Stimulated activated CD8-positive, alpha-beta memory T cell treated with anti-CD3 and anti-CD28 coated beads, Interleukin-2, amount 100 ng/mL, for 1 hour (primary cell): ENCODE measurements at places on chromosomes 5 and 9.

- DNase-seq, result no peak
These were observed 213.6 kb upstream of the FTMT start for GRCh38 chr5:121638126-121638525.

DNA sequence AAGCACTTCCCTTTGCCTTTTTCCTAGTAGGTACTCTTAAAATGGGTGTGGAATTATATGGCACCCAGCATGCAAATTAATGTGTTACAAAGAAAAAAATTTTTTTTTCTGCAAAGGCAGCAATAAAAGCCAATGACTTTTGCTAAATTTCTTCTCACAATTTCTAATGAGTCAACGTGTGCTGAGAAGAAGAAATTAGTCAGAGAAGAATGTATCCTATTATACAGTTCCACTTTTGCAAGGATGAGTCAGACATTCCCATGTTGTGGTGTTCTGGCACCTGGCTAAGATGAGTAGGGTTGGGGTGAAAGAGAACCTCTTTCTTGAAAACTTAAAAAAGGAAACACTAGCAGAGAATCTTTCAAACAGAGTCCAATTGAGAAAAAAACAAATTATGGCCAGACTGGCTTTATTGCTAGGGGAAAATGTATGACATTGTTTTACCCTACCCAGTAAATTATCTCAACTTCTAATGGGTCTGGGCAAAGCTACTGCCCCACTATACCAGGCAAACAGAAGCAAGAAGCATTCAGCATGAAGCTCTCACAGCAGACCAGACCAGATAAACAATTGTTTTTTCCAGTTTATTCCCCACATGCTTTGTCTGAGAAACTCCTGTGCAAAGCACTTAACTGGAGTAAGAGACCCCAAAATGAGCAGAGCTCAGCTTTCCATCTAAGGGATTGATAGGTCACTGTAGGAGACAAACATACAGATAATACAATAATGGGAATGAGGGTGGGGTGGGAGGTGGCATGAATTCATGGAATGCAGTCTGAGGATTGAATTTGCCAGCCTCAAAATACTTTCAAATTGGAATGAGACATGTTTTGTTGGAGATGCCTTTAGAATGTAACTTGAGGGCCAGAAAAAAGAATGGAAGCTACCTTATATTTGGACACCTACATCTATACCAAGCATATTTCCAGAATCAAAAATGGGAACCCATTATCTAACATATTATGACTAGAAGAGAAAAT is 220.8 kb upstream of the RFX3 start:
- DNase-seq, result no peak

GRCh38 chr9:128550770-128551656 is 1.4 kb upstream of the SPTAN1 start:
- DNase-seq, result no peak

DNA sequence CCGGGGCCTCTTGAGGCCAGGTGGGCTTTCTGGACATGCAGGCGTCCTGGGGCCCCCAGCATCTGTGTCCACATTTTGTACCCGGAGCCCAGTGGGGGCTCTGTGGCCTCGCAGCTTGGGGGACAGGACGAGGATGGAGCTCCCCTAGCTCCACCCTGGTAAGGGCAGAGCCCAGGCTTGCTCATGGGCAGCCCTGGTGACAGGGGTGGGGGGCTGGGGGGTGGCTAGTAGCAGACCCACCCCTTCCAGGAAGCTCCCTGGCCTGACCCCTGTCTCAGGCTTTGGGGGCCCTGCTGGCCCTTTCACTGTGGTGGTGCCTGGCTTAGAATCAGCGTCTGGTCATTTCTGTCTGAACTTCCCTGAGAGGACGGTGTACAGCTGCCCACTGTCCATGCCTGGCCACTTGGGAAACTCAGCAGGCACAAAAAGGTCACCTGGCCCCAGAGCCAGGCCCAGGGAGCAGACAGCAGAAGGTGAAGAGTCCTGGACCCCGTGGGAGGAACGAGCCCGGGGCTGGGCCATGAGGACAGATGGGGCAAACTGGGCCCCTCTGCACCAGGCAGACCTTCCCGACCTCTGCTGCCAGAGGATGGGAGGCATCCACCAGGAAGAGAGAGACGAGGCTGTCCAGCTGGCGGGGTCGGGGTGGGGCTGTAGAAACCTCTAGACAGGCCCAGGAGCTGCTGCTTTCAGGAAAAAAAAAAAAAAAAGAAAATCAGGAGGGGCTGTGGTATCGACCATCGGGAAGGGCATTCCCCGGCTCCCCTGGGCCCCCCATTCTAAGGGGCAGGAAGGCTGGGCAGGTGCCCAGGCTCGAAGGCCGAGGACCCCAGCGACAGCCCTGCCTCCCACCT is 52.8 kb downstream of the EXD3 start:
- DNase-seq, result no peak

DNA sequence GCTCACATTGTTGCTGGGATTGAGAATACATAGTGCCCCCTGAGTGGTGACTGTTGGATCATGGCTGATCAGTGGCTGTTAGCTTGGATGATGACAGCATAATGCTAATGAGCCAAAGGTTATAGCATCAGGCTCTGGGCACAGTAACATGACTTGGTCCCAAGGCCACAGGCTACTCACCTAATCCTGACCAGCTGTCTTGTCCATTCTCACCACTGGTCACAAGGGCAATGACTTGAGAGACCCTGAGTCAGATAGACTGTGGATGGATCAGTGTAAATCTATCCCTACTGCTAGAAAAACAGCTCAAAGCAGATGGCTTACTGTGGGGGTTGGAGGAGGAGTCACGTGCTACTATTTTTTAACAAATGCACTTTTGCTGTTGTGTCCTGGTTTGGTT is 74.7 kb downstream of the AOPEP start:
- DNase-seq, result no peak

- no peak for DNase-seq
These were observed 3.2 kb upstream of the HSD17B3 start for GRCh38 chr9:96305171-96305570.

- no peak for DNase-seq
These were observed 82.7 kb upstream of the PANK3 start for GRCh38 chr5:168661593-168662485.

- no peak for DNase-seq
These were observed 65.0 kb downstream of the PRRT1B start for GRCh38 chr9:131610231-131610761.

GRCh38 chr5:82820188-82820587 is 257.0 kb downstream of the TMEM167A start:
- DNase-seq, result no peak

- DNase-seq, result no peak
These were observed 1.0 kb downstream of the CSNK1A1 start for GRCh38 chr5:149550268-149550583.

- DNase-seq, result no peak
These were observed 42.9 kb upstream of the FAM120AOS start for GRCh38 chr9:93496285-93496684.

DNA sequence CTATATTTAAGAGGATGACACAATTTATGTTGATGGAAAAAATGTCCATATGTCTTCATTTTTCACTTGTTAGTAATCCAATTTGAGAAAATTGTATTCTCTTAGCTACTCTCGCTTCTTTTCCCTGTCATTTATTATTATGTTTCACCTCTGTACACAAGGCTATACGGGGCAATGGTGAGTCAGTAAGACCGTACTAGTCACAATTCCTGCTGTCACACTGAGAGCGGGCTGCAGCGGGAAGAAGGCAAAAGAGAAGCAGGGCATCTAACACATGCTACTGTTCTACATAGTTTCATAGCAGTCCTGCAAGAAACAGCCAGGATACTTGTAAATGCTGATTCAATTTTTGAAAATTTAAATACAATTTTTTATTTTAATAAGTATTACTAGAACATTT is 23.3 kb upstream of the PRDM9 start:
- no peak for DNase-seq

DNA sequence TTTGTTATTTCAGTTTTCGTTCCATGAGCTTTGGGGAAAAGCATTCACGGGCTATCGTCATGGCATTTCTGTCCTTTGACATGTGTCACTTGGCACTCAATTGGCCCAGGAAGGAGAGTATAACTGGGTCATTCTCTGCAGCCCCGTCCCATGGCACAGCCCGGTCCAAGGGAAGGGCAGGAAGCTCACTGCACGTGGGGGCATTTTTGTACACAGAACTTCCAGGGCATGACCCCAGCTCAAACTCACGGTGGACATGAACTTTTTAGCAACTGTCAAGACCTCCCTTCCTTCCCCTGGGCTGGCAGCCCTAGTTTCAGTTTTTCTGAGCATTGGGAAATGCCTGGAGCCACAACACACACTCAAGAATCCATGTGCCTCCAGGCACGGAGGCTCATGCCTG is 161.6 kb upstream of the PANK3 start:
- no peak for DNase-seq

DNA sequence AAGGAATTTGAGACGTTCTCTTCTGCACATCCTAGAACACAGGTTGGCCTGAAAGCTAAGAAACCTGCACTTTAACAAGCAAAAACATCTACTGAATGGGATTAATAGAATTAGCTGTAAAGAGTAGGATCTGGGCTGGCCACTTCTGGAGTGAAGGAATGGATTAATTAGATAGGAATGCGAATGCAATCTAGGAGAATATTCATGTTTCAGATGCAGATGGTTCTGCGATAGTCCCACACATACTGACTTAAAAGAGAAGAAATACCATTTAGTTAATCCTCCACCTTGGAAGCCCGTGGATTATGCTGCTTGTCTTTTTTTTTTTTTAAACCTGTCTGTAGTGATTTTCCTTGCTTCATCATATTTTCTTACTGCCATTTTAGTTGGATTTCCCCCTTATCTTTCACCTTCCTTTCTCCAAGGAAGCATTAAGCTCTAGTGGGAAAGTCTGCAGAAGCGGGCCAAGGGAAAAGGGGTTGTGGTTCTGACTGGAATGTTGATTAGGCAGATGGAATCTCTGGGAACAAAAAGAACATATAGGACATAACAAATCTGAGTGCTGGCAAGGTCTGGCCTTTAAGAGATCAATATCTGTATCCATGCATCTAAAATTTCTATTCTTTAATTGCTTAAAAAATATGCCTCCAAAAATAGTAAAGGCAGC is 152.4 kb downstream of the ALDH1A1 start:
- no peak for DNase-seq

DNA sequence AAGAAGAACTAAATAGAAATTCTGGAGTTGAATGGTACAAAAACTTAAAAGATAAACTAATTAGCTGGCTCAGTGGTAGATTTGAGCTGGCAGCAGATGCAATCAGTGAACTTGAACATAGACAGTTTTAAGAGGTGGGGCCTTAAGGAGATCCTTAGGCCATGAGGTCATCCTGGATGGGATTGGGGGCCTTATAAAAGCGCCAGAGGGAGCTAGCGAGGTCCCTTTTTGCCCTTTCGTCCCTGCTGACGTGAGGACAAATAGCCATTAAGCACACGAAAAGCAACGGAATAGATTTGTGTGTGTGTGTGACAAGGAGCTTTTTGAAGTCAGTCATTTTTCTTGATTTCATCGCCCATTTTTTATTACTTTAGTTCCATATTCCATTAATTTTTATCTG is 83.3 kb downstream of the ZNF354C start:
- no peak for DNase-seq

- no peak for DNase-seq
These were observed 101.7 kb upstream of the FCN2 start for GRCh38 chr9:134778841-134779411.

GRCh38 chr5:126359884-126360283 is 63.3 kb upstream of the GRAMD2B start:
- DNase-seq, result no peak

- no peak for DNase-seq
These were observed 7.8 kb downstream of the JAK2 start for GRCh38 chr9:4992872-4993271.

GRCh38 chr5:132011622-132012343 is at the start of gene ACSL6:
Gene ACSL6, minus strand, starts transcription at chr5:132011658. Its CDS starts 105 bp downstream, at chr5:132011553.
- DNase-seq, result no peak

DNA sequence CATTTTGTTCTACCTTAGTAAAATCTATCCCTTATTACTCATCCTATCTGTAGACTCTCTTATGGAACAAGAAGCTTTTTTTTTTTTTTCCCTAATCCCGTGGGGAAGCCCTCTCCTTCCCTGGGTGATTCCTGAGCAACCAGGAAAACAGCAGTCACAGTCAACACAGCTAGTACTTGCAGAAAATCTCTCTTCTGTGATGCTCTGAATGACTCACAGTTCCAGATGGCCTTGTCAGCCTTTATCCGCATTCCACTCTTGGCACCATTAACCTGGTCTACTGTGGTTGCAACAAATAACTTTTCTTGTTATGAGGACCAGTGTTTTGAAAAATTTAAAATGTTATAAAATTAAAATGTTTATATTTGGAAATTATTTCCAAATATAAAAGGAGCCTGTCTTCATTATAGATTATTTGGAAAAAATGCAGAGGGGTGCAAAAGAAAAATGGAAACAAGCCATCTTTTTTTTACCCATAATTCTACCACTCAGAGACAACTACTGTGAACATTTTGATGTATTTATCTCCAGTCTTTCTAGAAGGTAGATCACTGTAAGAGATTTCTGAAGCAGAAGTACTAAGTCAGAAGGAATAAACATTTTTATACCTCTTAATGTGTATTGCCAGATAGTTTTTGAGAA is 486.7 kb downstream of the RAB3C start:
- DNase-seq, result no peak

DNA sequence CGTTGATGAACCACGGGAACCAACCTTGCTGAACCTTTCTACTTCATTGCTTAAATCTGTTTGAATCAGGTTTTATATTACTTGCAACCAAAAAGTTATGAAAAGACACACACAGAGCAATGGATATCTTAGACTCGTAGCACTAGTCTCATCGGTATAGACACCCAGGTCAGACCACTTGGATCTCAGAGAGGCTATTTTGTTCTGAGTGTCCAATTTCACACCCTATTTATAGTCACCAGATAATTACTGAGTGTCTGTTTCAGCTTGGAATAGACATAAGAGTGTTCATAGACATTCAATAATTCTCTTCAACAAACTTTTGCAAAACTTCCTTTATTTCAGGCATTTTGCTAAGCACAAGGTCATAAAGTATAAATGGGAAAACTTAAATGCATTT is 145.4 kb upstream of the EGFLAM start:
- no peak for DNase-seq

- no peak for DNase-seq
These were observed 480.0 kb upstream of the PAPPA start for GRCh38 chr9:115673599-115673998.

GRCh38 chr5:73528248-73528647 is 30.0 kb downstream of the BTF3 start:
- no peak for DNase-seq

GRCh38 chr5:154313360-154314017 is 123.0 kb downstream of the GALNT10 start:
- no peak for DNase-seq

DNA sequence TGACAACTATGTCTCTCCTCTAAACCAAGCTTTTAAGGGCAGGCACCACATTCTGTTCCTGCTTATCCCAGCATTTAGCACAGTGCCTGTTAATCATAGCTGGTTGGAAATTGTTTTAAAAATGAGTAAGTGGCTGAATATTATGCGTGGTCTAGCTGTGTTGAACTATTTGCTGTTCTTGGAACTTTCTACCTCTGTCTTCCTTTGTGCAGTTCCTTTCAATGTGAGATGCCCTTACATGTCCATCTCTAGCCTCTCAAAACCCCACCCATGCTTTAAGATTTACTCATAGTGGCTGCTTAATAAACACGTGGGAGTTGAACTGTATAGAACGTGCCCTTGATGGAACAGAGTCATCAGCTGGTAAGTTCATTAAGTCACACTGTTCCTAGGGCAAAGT is 34.5 kb downstream of the C9orf57 start:
- DNase-seq, result no peak
